Omental fat pad (tissue), 4 donors: ENCODE measurements at places on chromosomes 11 and 22. TPM values are rescaled to one million over a fixed set of nuclear protein-coding genes. Genes with fewer than 3 reads are reported as not detected.

The FADS1 gene
- 23.6 TPM for total RNA-seq

The MAPK8IP1 gene
- total RNA-seq, result 3.2 TPM

The CASP5 gene
- not detected for total RNA-seq

The PARVA gene
- total RNA-seq, result 96.5 TPM

The IGF2 gene
- total RNA-seq, result 53.9 TPM

The SOX6 gene
- total RNA-seq, result 2.0 TPM

The SPI1 gene
- total RNA-seq, result 46.5 TPM

The GRK3 gene
- total RNA-seq, result 45.1 TPM

The LDHAL6A gene
- not detected for total RNA-seq

The KIAA0930 gene
- 58.8 TPM for total RNA-seq

The MS4A8 gene
- not detected for total RNA-seq

The SNX32 gene
- total RNA-seq, result 1.3 TPM

The TCN1 gene
- total RNA-seq, result not detected

The ABCC8 gene
- total RNA-seq, result not detected

DNA sequence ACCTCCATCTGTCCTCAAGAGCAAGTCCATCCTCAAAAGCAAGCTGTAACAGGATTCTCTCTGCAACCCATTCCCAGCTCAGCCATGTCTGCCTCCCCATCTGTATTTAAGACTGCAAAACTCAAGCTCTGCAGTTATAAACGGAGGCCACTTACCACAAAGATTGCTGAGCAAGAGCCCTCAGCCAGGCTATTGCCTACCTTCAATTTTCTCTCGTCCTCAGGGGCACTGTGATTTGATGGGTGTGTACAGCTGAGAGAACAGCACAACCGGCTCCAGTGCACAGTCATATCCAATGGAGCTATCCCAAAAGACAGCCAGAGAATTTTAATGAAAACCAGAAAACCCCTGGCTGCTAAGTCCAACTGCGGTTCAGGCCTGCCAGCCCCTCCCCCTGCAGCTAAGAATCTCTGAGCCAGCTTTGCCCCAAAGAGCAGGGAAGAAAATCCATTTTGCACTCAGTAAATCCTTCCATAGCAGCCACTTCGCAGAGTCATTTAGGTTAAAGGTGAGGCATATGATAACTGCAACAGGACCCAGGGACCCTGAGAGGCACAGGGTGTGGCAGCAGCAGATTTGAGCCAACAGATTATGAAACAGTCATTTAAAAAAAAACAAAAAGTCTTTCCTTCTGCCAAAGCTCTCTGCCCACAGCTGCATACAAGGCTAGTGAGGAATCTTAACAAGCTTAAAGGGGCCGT is 37.6 kb downstream of the RAB30 start:
- no peak for DNase-seq

- no peak for DNase-seq
These were observed 38.0 kb downstream of the TMEM45B start for GRCh38 chr11:129853518-129854231.

- DNase-seq, result no peak
These were observed 12.7 kb upstream of the OR52K2 start for GRCh38 chr11:4436411-4436810.

DNA sequence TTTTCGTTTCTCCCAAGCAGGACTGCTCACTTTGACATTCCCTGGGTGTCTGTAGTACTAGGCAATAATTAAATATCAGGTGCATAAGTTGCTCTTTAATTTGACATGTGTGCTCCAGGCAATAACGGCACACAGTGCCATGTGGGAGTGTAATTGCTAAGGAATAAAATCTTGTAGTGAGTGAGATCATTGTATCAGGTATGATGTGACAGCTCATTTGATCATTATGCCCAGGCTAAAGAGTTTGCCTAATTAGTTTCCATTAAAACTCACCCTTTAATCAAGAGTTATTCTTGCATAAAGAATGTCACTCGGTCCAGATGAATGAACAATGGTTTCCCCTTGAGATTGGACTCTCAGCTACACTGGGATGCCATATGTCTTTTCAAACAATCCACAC is 220.0 kb downstream of the INSC start:
- DNase-seq, result no peak

DNA sequence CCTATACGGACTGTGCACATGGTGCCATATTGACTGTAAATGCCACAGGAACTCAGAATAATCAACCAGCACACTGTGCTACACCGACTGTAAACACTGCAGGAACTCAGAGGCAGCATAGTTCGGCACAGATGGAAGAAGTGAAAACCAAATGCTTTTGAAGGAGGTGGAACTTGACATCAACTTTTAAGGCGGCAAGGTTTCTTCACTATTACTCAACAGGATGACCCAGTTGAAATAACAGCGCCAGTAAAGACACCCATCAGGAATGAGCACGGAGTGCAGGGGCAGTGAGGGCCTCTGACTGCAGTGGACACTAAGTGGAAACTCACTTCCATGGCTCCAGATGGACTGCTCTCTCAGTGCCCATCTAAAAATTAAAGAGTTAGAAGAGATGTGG is 15.7 kb downstream of the TESMIN start:
- DNase-seq, result no peak

GRCh38 chr22:19812910-19813309 is 41.8 kb downstream of the GNB1L start:
- no peak for DNase-seq

DNA sequence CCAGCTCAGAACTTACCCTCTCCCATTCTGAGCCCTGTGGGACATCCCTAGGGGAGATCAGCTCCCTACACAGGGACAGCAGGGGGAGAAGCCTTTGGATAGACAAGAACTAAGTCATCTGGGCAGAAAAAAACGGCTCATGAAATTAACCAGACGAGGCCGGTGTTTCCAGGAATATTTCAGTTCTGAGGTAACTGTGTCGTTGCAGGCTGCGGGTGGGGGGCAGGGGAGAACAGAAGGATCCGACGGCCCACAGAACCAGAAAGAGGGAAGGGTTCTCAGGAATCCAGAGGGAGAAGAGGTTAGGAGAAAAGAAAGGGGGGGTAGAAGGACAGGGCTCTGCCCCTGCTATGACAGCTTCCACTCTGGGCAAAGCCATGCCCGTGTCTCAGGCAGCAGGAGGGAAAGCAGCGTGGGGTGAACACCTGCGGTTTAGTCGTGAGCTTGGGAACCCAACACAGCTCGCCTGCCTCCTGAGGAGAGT is 3.6 kb downstream of the CLCF1 start:
- DNase-seq, result no peak

GRCh38 chr11:92048415-92048814 is 176.2 kb upstream of the FAT3 start:
- DNase-seq, result no peak

GRCh38 chr11:10459029-10459970 is 4.2 kb downstream of the AMPD3 start:
- DNase-seq, result no peak

- DNase-seq, result no peak
These were observed 9.7 kb upstream of the SOX10 start for GRCh38 chr22:37994049-37994448.

GRCh38 chr11:86167499-86168164 is 76.9 kb upstream of the EED start:
- no peak for DNase-seq

DNA sequence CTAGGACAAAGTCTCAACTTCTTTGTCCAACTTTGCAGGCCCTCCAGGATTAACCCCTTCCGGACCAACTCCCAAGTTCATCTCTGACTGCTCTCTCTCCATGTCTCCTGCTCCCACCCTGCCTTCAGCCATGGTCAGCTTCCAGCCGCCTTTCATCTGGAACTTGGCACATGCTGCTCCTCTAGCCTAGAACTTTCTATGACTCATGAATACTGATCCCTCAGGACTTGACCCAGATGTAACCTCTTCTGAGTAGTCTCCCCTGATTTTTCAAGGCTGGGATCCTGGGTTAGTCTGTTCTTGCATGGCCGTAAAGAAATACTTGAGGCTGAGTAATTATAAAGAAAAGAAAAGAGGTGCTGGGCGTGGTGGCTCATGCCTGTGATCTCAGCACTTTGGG is 5.2 kb upstream of the SLC15A3 start:
- DNase-seq, result no peak

DNA sequence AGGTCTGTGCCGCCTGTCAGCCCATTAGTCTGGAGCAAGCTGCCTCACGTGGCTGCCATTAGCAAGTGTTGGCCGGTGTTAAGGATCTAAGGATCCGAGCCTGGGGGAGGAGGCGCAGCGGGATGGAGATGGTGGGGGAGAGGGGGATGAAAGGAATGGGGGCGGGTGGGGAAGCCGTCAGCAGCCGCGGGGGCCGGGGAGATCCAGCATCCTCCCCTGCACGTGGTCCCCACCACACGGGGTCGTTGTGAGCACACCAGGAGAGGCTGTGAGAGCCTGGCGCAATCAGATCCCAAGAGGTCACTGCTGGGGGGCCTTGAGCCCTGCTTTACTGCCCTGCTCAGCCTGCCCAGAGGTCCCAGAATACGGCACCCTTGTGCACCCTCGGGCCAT is 7.3 kb downstream of the CABP7 start:
- no peak for DNase-seq

GRCh38 chr22:36914390-36914752 is 943 bp downstream of the CSF2RB start:
- no peak for DNase-seq

DNA sequence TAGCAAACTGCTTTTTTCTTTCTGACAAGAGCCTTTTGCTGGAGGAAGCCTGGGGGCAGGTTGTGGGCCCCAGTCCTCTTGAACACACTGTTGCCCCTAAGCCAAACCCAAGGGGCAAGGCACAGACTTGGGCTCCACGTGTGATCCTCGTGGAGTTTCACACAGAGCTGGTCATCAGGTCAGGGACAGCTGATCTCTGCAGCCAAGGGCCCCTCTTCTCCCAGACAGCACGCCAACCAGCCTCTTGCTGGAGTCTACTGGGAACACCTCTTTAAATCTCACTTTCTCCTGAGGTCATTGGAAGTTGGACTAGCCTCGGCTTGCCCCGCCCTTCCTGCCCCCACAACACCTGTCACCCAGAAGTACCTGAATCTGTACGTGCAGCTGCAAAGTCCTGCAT is 39.8 kb downstream of the C11orf58 start:
- no peak for DNase-seq

DNA sequence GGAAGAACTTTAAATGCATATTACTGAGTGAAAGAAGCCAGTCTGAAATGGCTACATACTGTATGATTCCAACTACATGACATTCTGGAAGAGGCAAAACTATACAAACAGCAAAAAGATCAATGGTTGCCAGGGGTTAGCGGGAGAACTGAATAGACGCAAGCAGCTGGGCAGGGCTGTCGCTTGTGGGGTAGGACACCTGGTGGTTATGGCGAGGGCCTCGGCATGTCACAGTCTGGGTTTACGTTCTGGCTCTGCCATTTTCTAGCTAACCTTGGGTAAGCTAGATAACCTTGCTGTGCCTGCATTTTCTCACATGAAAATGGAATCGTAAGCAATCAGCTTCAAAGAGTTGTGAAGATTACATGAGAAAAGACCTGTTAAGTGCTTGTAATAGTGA is 55.2 kb upstream of the SYT13 start:
- no peak for DNase-seq

DNA sequence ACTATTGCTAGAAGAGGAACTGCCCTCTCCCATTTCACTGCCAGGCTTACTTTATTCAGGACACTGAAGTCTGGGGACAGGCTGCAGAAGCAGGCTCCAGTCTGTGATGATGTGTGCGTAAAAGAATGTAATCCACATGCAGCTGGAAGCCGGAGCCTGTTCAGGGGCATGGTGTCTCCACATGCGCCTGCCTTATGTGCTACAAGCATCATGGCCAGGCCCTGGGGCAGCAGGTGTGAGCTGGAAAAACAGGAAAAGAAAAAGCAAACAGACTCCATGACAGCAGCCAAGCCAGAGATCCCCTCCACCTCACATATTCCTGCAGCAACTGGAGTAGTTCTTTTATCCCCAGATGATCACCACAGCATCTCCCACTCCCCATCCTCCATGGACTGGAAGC is 33.4 kb downstream of the ARFGAP2 start:
- DNase-seq, result no peak

- no peak for DNase-seq
These were observed 20.1 kb upstream of the CECR2 start for GRCh38 chr22:17349172-17349571.
